ENCODE measurements at places on chromosomes 6 and 20. TPM values are rescaled to one million over a fixed set of nuclear protein-coding genes. Genes with fewer than 3 reads are reported as not detected.
A peak's percentile ranks its signal among the peaks of the same experiment; 100 is the strongest.

DNA sequence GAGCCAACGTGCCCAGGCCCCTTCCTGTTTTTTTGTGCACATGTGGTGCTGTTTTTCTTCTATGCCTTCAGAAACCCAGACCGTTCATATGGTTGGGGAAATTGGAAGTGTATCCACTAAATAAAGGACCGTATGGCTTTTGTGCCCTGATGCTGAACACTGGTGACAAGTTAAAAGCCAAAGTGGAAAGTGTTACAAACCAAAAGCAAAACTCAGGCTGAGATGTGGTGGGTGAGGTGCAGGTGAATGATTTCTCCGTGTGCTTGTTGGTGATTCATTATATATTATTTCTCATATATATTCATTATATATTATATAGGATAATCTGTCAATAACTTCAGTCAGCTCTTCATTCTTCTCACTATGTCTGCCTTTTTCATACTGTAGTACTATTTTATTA is 148.6 kb downstream of the SOBP start:
- peaks cover 2% of the 10 kb centered on the region for H3K36me3 ChIP-seq
- DNase-seq = no peak
- H3K27ac ChIP-seq = no peak overlapping the region
- peaks cover 25% of the 10 kb centered on the region for H3K4me1 ChIP-seq
- no peak overlapping the region for H3K4me3 ChIP-seq

GRCh38 chr20:47549671-47550070 is 48.0 kb downstream of the NCOA3 start:
- no peaks in the 10 kb centered on the region for H3K27me3 ChIP-seq
- H3K4me3 ChIP-seq = no peak overlapping the region
- H3K4me1 ChIP-seq = peaks cover 26% of the 10 kb centered on the region
- H3K36me3 ChIP-seq = peaks cover 30% of the 10 kb centered on the region
- no peak for DNase-seq
- no peak overlapping the region for H3K27ac ChIP-seq

Gene TGM3
- total RNA-seq = not detected

DNA sequence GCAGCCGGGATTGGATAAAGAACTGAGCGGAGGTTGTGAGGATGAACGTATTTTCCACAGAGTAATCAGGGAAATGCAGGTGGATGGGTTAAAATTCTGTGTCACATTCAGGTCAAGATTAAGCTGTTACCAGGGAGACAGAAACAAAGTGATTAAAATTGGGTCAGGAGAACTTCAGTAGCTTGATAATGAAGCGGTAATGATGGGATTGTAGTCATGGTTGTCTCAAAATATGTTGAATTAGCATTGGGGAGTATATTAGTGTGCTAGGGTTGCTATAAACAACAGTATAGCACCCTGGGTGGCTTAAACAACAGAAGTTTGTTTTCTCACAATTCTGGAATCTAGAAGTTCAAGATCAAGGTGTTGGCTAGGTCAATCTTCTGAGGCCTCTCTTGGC is 155.5 kb downstream of the GJA1 start:
- no peaks in the 10 kb centered on the region for H3K4me1 ChIP-seq
- no peak for DNase-seq
- no peak overlapping the region for H3K27ac ChIP-seq
- H3K36me3 ChIP-seq = no peaks in the 10 kb centered on the region
- no peak overlapping the region for H3K4me3 ChIP-seq

Gene HLA-DRA
- total RNA-seq = 313 TPM

Gene SYNDIG1
- not detected for total RNA-seq

- peaks cover 25% of the 10 kb centered on the region for H3K4me1 ChIP-seq
- H3K27ac ChIP-seq = peak overlapping the region; percentile 55
- H3K36me3 ChIP-seq = peaks cover 2% of the 10 kb centered on the region
- peaks cover 7% of the 10 kb centered on the region for H3K27me3 ChIP-seq
Measured at GRCh38 chr6:109304284-109305015, 77.8 kb downstream of the CD164 start.

DNA sequence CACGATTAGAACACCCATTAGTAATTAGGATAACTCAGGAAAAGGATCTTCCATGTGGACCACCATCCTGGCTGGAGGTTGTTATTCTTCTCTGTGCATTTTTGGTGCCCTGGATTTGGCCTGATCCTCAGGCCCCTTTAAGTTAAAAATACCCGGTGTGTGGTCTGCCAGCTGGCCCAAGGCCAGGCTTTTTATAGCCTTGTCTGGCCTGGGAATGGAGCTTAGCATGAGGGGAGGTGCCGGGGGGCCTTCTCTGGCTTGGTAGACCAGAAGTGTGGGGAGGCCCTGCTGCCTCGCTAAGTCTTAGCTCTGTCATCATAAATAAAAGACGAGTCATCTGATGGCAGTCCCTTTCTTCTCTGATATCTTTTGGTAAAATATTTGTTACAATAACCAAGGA is 71.4 kb downstream of the ARID1B start:
- no peak for DNase-seq
- no peak overlapping the region for H3K27ac ChIP-seq
- peaks cover 5% of the 10 kb centered on the region for H3K36me3 ChIP-seq
- H3K4me1 ChIP-seq = peaks cover 23% of the 10 kb centered on the region
- no peak overlapping the region for H3K4me3 ChIP-seq

Gene ADTRP
- 2.0 TPM for total RNA-seq

All from activated CD8-positive, alpha-beta memory T cell treated with anti-CD3 and anti-CD28 coated beads, Interleukin-2, amount 10 ng/mL, durations not matched to agents 7 days and 5 days (primary cell).